ENCODE measurements at places on chromosomes 5 and 9.
A peak's percentile ranks its signal among the peaks of the same experiment; 100 is the strongest.

DNA sequence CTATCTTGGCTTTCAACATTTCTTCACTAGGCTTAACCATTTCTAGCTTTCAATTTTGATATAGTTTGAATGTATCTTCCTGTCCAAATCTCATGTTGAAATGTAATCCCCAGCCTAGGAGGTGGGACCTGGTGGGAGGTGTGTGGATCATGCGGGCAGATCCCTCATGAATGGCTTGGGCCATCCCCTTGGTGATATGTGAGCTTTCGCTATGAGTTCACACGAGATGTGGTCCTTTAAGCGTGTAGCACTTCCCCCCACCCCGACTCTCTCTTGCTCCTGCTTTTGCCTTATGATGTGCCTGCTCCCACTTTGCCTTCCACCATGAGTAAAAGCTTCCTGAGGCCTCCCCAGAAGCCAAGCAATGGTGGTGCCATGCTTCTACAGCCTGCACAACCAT lies 40.6 kb downstream of the PHAX start:
- no peak for DNase-seq

DNA sequence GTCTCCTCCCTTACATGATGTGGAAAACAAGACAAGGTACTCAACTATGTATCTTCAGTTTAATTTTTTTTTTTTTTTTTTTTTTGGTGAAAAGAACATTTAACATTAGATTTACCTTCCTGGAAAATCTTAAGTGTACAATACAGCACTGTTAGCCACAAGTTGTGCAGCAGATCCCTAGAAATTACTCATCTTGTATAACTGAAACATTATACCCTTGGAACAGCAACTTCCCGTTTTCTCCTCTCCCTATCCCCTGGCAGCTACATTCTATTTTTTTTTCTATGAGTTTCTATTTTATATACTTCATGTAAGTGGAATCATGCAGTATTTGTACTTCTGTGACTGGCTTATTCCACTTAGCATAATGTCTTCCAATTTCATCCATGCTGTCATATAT lies 421.9 kb upstream of the FTMT start:
- DNase-seq = no peak

DNA sequence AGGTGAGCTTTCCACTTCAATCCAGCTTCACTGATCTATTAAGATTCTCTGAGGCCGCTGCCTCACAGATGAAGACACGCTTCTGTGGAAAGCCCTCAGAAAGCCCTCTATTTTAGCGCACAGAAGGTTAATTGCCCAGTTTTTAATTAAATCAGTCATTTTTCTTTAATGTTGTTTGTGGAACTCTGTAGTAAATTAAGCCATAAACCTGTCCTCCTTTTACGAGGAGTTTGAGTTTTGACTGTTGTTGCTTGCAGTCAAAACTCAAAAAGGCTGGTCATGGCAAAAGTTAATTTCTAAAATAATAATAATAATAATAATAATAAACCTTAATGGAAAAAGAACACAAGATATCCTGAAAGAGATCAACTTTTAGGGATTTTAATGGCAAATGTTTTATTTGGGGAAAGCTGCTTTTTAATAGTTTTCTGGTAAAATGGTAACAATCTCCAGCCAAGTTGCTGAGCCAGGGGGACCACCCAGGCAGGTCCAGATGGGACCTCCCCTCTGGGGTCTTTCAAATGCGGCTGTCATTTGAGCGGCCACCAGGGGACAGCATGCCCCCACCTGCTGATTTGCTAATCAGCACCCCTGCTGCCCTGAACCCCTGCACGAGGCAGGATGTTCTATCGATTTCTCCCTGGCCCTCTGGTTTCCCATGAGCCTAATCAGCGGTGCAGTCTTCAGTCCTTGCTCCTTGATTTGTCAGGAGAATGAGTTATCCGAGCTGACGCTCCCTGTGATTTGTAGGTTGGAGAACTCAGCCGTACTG lies 247.2 kb downstream of the FSTL4 start:
- peak; percentile 36 for DNase-seq

DNA sequence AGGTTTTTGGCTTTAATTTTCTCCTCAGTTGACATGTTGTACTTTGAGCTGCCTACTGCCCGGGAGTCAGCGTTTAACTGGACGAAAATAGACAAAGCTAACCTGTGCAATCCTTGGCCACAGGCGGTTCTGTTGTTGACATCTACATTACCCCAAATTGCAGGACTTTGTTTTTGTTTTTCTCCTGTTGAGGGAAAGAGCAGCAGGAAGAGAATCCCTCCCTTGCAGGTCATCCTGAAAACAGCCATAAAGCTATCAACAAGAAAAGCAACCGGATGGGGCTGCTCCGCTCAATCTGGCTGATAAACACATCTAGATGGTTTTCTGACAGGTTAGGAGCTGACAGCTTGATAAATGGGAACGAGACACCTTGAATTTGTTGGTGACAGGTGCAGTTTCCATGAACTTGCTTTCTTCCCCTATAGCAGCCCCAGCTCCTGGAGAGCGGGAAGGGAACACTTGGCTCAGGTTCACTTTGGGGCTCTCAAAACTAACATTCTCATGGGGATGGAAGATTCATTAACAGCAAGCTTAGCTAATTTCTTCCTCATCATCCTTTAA lies 331.5 kb downstream of the SLIT3 start:
- DNase-seq = no peak

DNA sequence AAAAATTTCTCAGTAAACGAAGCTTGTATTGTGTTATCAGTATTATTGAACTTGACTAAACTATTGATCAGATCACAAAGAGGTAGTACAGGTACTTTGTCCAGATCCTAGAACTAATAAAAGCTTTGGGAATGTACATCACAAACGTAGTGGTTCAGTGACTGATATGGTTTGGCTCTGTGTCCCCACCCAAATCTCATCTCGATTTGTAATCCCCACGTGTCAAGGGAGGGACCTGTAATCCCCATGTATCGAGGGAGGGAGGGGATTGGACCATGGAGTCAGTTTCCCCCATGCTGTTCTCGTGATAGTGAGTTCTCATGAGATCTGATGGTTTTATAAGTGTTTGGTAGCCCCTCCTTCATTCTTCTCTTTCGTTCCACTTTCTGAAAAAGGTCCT lies 100.9 kb downstream of the ARRDC3 start:
- DNase-seq = no peak

GRCh38 chr9:34983209-34983608 lies 6.3 kb upstream of the DNAJB5 start:
- no peak for DNase-seq

GRCh38 chr5:67813877-67814539 lies 401.5 kb upstream of the PIK3R1 start:
- DNase-seq = no peak

DNA sequence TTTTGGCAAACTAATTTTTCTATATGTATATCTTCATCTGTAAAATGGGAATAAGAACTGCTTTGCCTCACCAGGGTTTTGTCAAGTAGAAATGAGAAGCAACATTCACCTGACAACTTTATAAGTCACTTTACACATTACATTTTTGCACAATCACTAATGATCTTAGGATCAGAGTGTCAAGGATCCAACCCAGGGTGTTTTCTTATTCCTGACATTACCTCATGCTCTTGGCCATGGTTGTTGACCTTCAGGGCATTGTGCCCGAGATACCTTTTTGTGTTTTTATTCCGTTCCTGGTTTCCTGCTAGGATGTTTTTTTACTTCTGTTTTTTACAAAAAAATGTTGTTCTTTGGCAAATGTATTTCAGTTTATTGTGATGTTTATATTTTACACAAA lies 22.2 kb upstream of the RASA1 start:
- DNase-seq = no peak

- DNase-seq = no peak
Measured at GRCh38 chr9:17739022-17739421, 160.2 kb downstream of the SH3GL2 start.

DNA sequence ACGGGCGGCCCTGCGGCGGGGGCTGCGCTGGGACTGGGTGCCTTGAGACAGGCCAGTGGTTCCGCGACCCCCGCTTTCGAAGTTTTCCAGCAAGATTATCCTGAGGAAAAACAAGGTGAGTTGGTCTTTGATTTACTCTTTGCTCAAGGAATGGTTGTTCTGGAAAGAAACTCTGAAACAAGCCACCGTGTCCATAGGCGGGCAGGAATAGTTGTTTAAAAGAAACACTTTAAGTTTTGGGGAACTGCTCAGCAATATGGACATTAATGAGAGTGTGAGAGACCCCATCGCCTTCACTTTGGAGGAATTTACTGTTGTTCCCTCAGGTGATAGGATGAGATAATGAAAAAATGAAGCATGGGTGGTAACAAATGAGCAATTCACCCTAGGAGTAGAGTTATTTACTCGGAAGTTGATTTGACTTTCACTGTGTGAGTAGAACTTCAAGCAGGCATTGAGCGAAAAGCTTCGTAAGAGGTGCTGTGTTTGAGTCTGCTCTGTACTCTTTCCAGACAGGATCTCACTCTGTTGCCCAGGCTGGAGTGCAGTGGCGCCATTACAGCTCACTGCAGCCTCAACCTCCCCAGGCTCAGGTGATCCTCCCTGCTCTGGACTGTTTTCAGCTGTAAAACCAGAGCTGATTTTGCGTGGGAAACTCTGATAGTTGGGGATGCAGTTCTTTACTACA lies 1.1 kb downstream of the DMRTA1 start:
- no peak for DNase-seq

- DNase-seq = no peak
Measured at GRCh38 chr5:107056278-107056677, 614.5 kb downstream of the EFNA5 start.

DNA sequence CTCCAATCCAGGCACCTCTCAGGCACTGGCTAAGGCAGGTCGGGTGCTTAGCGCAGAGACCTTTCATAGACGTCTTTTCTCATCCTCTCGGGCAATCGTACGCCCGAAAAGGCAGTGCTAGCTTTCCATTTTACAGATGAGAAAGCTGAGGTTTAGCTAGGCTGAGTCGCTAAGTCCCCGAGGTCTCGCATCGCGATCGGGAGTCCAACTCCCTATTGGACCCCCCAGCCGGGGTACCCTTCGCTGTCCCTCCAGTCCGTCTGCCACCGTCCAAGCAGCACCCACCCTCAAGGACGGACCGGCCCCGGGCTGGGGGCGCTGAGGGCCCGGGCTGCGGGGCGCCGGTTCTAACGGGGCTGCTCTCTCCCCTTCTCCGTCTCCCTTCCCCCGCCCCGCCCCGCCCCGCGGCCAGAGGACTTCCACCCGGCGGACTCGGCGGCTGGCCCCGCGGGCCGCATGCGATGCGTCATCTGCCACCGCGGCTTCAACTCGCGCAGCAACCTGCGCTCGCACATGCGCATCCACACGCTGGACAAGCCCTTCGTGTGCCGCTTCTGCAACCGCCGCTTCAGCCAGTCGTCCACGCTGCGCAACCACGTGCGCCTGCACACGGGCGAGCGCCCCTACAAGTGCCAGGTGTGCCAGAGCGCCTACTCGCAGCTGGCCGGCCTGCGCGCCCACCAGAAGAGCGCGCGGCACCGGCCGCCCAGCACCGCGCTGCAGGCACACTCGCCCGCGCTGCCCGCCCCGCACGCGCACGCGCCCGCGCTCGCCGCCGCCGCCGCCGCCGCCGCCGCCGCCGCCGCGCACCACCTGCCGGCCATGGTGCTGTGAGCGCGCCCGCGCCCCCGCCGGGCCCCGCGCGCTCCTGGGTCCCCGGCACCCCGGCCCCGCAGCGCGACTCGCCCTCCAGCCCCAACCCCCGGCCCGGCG lies 12.5 kb upstream of the EXOSC2 start:
- DNase-seq = peak; percentile 79

GRCh38 chr9:98780059-98780749 lies 16.2 kb downstream of the ANKS6 start:
- DNase-seq = no peak

DNA sequence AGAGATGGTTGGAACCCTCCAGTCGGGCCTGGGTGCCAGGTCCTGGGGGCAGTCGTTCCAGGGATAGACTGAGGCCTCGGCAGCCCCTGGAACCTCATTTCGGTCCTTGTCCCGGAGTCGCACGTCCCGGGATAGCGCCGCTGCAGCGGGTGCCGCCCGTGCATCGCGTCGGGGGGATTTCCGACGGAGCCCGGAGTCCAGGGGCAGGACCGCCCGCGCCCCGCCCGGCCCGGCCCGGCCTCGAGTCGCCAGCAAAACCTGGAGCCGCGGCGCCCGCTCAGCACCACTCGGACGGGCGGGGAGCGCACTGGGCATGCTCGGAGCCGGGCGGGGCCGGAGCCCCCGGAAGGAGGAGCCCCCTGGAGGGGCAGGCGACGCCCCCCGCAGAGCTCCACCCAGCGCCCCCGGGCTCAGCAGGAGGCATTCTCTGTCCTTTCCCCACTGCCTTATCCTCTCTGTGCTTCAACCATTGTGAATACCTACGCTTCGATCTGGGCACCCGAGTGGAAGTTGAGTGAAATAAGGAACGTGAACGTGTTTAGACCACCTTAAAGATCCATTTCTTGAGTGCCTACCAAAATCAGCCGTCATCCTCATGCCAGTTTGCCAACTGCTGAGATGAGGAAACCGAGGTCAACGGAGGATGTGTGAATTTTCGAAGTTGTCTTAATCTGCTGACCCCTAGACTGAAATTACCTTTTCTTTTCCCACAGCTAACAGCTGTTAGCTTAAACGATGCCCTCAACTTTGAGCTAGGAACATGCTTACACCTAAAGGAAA lies 1.7 kb upstream of the PTPN3 start:
- no peak for DNase-seq

DNA sequence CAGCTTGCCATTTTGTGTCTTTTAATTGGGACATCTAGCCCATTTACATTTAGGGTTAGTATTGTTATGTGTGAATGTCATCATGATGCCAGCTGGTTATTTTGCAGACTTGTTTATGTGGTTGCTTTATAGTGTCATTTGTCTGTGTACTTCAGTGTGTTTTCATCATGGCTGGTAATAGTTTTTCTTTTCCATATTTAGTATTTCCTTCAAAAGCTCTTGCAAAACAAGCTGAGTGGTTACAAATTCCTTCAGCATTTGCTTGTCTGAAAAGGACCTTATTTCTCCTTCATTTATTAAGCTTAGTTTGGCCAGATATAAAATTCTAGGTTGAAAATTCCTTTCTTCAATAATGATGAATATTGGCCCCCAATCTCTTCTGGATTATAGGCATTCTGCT lies 28.5 kb upstream of the TNFSF15 start:
- no peak for DNase-seq

DNA sequence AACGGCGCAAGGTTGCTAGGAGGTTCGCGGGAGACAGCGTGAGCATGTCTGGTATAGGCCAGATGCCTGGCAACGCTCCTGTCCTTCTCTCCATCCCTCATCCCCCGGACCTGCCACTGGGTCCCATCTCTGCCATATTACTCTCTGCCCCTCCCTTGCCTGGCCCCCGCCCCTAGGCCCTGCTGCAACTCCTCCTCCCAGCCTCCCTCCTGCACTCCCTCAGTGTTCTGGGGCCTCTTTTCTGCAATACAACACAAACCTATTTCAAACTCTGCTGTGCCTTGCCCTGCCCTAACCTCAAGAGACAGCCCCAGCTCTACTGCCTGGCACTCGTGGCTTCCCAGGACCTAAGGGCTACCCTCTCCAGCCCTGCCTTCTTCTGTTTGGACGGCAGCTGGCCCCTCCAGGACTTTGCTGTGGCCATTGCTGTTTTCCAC lies 8.9 kb upstream of the DBN1 start:
- no peak for DNase-seq

DNA sequence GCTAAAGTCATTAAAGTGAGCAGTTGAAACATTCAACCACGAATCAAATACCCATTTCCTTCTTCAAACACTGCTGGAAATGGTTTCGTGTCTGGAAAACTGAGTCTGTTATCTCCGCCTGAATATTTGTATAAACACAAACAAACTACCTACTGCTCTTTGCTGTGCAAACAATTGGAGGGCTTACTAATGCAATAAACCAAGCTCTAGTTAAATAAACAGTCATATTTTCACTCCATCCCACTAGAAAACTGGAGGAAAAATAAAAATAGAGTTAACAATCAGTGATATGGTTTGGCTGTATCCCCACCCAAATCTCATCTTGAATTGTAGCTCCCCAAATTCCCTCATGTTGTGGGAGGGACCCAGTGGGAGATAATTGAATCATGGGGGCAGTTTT lies 397.6 kb downstream of the RASEF start:
- DNase-seq = no peak
